ENCODE measurements at places on chromosomes 2 and 18.

- no peak for DNase-seq
These were observed 4.2 kb upstream of the AP1S3 start for GRCh38 chr2:223841436-223842190.

DNA sequence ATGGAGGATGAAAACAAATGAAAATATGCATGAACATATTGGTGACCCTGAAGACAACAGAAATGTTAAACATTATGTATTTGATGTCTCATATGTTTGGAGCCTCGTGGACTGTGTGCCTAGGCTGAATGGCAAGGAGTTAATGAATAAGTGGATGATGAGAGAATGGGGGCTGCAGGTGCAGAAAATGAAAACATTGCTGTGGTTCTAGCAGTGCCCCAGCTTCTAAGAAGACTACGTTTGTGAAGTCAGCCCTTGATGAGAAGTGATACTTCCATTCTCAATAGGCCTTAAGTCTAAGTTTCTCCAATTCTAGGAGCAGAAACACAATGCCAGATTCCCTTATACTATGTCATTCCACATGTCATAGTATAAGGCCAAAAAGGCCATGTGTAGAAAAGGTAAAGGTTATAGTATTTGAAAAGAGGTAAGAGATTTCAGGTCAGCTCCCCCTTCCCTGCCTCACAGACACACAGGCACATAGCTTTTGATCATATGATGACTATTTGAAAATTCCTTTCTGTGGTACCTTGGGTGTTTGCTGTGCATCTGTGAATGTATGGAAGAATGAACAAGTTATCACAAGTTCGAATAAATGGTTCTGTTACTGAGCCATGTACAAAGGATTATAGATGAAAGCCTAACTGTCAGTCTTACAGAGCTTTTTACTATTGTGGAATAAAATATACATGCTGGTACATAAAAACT is 280.8 kb downstream of the SETBP1 start:
- DNase-seq: no peak

- DNase-seq: no peak
These were observed 35.1 kb downstream of the MAPK4 start for GRCh38 chr18:50594942-50595341.

- DNase-seq: no peak
These were observed 54.6 kb upstream of the PHLPP1 start for GRCh38 chr18:62660691-62661090.

- no peak for DNase-seq
These were observed 13.5 kb downstream of the KHK start for GRCh38 chr2:27100036-27100435.

DNA sequence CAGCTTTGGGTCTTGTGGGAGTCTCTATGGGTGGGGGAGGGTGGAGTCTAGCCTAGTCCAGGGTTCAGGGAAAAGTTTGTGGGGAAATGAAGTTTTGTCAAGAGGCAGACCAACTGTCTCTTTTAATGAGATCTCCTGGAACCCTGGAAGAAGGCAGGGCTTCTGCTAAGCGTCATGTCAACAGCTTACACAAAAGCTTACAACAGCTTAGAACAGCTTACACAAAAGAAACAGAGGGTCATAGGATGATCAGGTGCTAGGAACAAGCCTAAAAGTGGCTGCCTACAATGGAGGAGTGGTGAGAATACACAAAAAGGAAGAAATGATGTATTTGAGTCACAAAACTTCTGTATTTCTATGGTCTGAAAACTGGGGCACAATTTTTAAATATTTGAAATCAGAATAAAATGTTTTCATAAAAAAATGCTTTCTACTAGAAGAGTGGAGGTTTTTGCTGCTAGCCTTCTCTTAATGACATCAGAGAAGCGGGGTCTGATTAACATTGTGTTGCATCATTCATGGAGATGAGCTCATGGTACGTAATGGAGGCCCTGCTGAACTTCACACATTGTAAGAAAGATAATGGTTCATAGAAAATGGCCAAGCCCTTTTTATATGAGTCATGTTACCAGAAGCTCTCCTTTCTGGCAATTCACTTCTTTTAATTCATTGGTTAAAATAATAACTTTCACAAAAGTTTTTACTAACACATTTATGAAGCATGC is 351.0 kb downstream of the PIK3C3 start:
- DNase-seq: no peak

GRCh38 chr2:239344857-239345216 is 56.0 kb downstream of the HDAC4 start:
- DNase-seq: no peak
